NCI-H187 treated with DMSO at 0.1 percent for 48 hours (cell line): ENCODE measurements at places on chromosomes 6 and 20.

DNA sequence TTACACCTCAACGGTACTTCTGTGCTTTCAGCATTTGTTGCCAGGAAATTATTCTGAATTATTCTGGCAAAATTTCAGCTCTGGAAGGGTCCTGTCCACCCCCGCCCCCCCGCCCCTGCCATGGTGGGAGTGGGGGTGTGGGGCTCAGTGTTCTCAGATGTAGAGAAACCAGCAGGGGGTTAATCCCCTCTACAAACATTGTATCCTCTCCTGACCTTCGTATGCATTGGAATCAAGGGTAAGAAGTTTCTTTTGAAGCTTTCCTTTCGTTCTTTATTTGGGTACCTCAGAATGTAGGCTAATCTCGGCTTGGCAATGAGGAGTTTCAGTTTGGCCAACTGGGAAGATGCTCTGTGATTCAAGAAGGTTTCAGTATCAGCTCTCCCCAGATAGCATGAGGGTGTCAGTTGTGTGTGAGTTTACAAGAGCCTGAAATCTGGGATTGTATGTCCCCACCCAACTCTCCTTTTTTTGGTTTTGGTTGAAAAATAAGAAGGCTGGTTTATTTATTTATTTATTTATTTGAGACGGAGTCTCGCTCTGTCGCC is 25.5 kb upstream of the OLIG3 start:
- no peak for DNase-seq

- no peak for DNase-seq
Measured at GRCh38 chr20:51067792-51068191, 44.9 kb upstream of the KCNG1 start.

DNA sequence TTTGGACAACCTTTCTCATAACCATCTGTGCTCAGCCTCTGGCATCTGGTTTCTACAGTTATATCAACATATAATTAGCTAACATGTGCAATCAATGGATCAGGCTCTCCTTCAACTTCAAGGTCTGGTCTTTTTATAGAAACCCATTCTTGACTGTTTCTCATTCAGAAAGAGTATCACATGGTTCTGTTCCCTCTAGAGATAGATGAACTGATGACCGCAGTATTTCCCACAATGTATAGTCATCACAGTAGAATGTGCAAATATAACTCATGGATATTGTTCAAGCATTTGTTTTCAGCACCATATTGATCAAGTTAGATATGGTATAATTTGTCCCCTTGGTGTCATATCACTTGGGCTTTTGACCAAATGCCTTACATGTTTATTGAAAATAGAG is 656.2 kb downstream of the FRK start:
- no peak for DNase-seq

DNA sequence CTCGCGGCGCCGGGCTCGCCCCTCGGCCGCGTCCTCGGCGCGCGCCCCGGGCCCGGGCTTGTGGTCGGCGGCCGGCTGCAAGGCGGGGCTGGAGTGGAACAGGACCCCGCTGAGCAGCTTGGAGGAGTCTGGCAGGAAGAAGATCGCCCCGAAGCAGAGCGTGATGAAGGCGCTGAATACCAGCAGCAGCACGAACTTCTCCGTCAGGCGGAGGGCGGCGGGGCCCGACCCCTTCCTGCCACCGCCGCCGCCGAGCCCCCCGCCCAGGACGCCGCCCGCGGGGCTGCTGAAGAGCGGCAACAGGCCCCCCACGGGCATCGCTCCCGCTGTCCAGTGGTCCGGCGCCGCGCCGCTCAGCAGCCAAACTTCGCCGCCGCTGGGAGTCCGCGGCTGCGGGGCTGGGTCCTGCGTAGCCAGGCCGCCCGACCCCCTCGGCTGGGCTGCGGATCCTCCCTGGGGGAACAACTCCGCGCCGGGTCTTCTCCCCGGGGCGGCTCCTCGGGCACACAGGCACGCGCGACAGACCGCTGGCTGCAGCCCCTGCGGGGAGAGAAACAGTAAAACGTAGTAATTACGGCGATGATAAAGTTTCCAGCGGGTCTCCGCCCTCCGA is 707 bp downstream of the MAN1A1 start:
- no peak for DNase-seq

- DNase-seq, result no peak
Measured at GRCh38 chr20:22312744-22313346, 271.5 kb downstream of the FOXA2 start.

DNA sequence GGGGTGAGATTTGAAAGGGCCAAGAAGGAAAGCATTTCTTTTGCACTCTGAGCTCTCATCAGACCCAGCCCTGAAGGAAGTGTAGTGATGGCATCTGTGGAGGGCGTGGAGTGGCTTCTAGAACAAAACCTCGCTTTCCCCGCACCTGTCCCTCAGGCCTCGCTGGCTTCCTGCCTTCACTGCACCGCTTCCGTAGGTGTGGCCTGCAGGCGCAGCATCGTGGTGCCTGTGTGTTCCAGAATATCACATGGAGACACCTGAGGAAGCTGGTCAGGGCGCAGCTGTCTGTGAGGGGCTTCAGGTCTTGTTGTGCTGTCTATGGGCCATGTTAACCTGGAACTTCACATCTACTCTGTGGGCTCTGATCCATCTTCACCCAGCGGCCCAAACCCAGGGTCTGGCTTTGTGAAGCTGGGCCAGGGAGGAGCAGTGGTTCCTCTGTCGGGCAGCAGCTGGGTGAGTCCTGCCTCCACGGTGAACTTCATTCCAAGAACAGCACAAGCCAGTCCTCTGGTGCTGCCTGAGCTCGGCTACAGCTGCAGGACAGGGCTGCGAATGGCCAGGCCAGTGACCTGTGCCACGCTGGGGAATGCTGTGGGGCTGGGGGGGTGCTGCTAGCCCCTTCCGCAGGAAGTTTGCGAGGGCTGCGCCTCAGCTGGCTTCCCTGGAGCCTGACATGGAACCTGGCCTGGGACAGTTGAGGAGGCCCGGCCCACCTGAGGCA is 40.9 kb downstream of the DSTN start:
- DNase-seq, result no peak

- DNase-seq, result no peak
Measured at GRCh38 chr6:161163466-161164181, 110.2 kb downstream of the AGPAT4 start.

DNA sequence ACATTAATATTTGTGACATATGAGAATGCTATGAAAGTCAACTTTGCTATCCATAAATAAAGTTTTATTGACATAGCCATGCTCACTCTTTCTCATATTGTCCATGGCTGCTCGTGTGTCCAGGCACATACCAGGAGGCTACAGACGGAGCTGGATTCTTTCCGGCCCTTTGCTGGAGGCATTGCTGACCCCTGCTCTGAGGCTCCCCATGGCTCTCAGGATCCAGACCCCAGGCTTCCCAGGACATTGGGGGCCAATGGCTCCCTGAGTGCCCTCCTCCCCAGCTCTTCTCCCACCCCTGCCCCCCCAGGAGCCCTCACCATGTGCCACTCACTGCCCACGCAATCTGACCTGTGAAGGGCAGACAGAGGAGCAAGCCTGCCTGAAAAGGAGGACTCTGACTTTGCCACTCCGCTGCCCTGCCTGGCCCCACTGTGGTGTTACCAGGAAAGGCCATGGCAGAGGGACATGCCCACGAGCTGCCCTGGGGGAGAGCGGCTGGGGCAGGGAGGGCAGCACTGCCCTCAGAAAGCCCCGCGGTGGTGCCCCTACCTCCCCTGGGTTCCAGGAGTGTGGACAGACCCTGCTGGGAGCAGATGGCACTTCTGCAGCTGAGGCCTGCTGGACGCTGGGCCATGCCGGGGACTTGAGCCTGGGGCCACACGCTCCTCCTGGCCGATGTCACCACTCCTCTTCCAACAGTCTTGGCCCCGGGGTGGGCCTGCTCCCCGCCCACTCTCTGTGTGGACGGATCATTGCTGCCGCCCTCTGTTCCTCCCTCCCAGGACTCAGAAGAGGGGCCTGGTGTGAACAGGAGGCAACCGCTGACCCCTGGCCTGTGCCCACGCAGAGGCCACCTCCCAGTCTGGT is 97.8 kb upstream of the BHLHE23 start:
- no peak for DNase-seq

GRCh38 chr6:53493635-53494025 is 51.3 kb downstream of the GCLC start:
- DNase-seq, result no peak
